ENCODE measurements at places on chromosomes 4 and X.

DNA sequence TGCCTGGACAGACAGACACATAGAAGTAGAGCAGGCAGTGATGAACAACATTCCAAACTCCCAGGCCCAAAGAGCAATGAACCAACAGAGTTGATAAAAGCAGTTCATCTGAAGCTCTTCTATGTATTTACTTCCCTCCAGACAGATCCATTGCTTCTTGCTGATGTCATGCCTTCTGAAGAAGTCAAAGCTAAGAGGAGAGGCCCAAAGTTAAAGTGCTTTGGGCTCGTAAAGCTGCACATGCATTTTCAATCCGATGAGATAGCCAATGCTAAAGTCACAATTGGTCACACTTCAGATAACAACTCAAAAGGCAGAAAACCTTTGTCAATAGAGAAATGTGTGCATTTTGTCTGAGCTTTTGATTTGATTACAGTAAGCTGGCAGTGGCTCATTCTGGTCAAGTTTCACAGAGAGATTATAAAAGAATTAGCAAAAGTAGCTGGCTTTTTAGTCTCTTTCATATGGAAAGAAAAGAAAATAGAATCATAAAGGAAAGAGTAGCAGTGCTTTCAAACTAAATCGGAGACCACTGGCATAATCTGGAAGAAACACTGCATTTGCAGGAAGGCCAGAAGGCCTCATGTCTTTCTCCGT lies 82.0 kb downstream of the GPC4 start:
- DNase-seq = no peak

GRCh38 chr4:37705571-37705970 lies 19.4 kb upstream of the RELL1 start:
- no peak for DNase-seq

- DNase-seq = no peak
Observed at GRCh38 chr4:152585023-152585441, 49.1 kb upstream of the FBXW7 start.

DNA sequence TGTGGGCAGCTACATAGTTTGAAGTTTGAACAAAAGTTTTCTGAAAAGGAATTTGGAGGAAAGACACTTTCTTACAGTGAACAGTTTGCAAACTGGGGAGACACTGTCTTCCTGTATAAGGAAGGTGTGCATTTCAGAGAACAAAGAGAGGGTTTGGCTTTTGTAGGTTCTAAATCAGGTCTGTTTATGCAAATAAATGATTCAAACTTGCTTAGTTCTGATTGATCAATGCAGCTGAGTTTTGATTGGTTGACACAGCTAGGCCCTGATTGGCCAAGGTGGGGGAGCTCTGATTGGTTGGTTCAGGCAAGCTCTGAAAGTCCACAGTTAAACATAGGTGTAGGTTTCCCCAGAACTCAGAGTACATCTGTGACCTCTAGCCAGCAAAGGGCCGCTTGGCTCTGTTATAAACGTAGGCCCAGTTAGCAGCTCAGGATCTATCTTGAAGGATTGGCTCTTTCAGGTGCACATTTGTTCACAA lies 63.0 kb upstream of the ENPP6 start:
- DNase-seq = no peak

DNA sequence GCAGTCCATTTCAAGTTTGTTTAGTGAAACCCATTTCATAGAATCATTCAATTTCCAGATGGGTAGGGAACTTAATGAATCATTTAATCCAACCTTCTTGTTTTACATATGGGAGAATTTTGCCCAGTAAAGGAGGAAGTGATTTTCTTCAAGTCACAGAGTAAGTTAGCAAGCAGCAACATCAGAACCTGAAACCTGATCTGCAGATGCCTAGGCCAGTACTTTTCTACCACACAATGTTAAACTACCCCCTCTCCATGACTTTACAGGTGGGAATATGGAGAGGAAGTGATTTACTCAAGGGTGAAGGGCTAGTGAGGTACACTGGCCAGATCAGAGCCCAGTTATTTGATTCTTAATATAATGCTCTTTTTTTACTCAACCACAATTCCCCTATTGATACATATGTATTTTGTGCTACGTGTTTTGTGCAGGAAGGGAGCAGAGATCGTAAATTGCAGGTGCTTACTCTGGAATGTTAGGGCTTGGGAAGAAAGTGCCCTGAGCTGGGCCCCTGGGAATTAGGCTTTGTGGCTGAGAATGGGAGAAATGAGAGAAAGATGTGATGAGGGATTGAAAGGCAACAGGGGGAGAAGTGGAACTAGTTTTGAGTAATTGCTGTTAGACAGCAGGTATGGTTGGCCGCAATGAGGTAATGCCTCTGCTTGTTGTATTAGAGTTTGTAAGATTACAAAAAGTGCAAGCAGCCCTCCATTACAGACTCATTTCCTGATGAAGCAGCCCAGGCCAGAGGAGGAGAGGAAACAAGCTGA lies 6.8 kb downstream of the LHFPL1 start:
- DNase-seq = no peak

DNA sequence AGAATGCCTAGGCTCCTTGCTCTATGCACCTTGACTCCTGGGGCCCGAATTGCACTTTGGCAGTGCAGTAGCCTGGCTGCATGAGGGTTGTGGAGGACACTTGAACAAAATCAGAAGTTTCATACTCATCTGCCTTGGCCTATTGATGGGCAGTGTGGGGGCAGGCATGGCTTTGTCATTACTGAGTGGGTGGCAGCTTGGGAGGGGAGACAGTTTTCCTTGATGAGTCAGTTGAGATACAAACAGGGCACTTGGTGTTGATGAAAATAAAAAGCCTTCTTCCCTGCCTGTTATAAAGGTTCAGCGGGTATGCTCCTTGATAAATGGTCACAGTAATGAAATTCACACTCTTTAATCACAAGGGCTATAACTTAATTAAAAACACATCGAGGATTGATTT lies 126.8 kb upstream of the MAMLD1 start:
- no peak for DNase-seq

DNA sequence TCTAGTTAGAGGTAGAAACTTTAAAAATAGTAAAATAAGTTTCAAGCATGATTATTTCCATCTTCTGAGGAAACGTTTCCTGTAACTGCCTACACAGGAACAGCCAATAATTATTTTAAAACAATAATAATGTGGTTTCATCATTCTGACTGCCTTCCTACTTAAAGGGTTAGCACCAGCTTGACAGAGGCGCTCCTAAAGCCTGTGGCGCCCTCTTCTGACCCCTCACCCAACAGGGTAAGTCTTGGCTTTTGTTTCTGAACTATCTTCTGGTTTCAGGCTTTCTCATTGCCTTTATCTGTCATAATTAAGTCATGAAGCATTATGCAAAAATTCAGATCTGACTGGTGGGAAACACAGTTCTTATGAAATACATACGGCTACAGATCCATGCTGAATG lies 96.7 kb downstream of the ITM2A start:
- DNase-seq = no peak

DNA sequence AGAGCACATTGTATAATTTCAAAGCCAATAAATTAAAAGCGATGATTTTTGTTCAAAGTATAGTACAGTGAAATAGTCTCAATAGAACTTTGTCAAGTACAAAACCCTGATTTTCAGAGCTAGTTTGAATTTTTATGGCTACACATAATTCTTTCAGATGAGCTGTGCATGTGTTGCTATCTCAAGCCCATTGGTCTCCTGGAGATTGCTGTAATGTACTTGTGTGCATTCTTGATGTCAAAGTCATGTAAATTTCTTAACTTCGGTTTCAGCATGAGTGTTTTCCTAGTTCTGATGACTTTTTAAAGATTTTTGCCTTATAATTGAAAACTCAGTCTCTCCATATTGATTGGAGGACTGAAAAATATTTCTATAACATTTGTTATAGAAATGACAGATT lies 200.8 kb downstream of the CEP135 start:
- DNase-seq = peak; percentile 50

DNA sequence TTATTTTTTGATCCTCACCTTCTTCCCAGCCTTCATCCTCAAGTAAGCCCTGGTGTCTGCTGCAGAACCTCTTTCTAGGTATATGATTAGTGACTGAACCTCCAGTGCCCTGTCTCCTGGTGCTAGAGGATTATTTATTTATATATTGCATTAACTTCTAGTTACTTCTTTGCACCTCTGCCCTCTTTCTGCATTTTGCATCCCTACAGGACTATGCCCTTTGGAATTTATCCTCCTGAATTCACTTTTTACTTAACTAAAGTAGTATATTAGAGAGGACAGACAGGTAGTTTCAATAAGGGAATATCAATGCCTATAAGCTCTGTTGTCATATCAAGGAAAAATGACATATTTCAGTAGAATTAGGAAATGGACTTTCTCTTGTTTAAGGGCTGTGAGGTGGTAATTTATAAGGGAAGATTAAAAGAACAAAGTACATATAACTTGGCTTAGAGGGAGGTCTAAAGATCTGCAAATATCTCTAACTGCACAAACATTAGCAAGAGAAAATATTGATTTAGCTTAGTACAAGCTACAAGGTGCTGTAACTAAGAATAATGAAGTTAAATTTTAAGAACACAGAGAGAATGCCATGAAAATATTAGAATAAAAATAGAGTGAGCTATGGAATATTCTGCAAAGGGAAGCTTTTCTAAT lies 181.7 kb downstream of the TEX13A start:
- no peak for DNase-seq

DNA sequence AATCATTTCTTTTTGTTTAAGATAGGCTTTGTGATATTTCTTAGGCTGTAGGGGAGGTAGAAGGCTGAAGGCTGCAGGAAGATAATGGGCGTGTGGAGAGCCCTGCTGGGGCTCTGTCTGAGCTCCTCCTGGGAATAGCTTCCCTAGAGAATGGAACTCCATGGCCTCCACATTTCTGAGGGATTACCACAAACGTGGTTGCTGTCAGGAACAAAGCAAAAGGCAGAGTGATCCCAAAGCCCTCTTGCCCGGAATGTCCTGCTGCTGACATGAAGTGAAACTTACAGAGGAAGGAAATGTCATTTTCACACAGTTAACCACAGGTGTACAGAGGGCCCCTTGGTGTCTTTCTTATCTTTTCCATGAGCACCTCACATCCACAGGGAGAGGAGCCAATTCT lies 89.3 kb downstream of the DDIT4L start:
- no peak for DNase-seq

DNA sequence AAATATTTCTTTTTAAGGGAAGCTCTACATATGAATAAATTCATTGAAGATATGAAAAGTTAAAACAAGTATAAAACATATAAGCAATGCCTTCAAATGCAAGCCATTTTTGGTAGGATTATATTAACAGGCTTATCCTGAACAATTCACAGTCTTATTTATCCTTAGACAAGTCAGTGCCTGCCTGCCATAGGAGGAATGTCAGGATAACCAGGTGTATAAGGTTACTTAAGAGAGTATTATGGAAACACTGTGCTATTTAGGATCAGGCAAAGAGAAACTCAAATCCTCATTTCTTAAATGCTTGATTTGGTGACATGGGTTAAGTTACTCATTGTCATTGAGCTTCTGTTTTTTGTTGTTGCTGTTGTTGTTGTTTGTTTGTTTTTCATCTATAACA lies 2029.9 kb upstream of the AGA start:
- no peak for DNase-seq

- DNase-seq = no peak
Observed at GRCh38 chr4:166802346-166802745, 431.9 kb downstream of the SPOCK3 start.

DNA sequence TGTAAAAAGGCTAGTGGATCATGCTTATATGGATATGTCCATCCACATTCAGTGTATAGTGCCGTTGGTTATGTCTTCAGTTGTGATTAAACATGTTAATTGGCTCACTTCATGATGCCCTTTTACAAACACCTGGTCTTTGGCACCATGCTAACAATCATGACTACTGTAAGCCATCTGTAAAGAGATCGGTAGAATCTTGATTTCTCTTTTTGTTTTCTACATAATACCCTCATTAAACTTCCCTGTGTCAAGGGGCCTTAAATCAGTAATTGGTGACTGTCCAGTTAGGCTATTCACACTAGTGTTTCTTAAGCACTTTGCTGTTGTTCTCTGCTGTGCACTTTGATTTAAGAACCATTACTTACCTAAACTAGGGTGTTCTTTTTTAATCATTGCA lies 475.2 kb downstream of the RPA4 start:
- DNase-seq = no peak

DNA sequence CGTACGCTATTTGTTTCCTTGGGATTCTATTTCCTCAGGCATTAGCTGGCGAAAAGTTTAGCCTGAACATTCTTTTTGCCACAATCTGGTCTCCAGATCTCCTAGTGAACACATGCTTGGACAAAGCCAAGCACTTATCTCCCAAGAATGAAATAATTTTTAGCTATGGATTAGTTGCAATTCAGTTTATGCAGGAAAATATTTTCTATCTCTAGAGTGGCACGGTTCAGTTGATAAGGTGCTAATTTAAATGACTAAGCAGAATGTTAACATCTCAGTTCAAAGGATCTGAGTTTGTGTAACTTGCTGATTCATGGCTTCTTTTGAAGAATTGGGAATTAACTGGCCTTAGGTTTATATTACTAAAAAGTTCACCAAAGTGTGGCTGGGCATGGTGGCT lies 58.1 kb upstream of the JADE1 start:
- no peak for DNase-seq

GRCh38 chr4:6365545-6366086 lies 96.0 kb downstream of the WFS1 start:
- no peak for DNase-seq

- no peak for DNase-seq
Observed at GRCh38 chr4:94409375-94409679, 42.4 kb upstream of the PDLIM5 start.

GRCh38 chr4:21155367-21155766 lies 455.1 kb downstream of the PACRGL start:
- no peak for DNase-seq

- no peak for DNase-seq
Observed at GRCh38 chrX:132704769-132705168, 215.9 kb upstream of the MBNL3 start.

DNA sequence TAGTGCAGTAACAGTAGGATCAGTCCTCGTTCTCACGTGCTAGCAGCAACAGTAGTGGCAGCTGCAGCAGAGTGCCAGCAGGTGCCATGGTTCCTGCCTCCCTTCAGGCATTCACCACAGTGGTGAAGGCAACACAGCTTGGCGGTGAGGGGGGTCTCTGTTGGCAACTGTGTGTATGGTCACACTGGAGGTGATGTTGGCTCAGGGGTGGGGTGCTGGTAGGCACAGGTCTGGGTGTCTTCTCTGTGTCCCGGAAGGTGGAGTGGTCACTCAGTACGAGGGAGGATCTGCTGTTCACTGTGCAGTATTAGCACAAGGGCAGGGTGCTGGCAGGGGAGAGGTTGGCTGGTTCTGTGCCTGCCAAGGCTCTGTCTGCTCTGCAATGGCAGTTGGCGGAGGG lies 671.8 kb downstream of the CCSER1 start:
- no peak for DNase-seq

DNA sequence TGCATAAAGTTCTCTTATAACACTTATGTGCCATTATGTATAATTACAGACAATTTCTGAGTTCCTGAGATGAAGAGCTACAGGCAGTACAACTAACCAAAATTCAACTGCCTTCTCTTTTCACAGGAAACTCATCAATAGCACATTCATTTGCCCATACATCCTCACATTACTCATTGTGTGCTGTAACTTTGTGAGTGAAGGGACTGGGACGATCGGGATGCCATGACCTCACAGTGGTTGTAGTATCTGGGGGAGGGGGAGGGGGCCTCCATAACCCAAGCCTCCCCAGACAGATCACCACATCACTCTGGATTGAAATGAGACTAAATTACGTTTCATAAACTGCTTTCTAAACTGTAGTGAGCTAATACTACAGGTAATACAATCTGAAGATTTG lies 60.7 kb downstream of the ABCG2 start:
- no peak for DNase-seq

GRCh38 chr4:76965866-76966579 lies 16.5 kb downstream of the SEPTIN11 start:
- DNase-seq = no peak

- DNase-seq = no peak
Observed at GRCh38 chr4:4789462-4789861, 70.0 kb upstream of the MSX1 start.

- DNase-seq = no peak
Observed at GRCh38 chrX:15471028-15471427, 22.1 kb downstream of the PIR start.

Data from non-pigmented ciliary epithelial cell (primary cell).